Activated effector memory CD4-positive, alpha-beta T cell treated with Interleukin-2 at 50 U/mL for 16 hours (primary cell): ENCODE measurements at places on chromosomes 7 and 10.

DNA sequence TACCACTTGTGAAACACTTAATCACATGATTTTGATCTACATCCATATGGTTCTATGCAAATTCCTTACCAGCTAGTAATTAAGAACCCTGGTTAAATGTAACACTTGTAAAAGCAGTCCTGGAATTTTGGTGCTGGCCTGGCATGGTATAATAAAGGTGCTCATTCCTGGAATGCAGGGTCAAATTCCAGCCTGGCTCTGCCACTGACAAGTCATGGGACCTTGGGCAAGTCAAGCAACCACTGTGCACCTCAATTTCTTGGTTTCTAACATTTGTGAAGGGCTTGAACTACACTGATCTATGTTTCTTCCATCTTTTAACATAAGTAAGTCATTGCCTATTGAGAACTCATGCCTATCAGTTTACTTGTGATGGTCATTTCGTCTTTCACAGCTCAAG is 91.9 kb upstream of the PIK3CG start:
- no peak for DNase-seq

DNA sequence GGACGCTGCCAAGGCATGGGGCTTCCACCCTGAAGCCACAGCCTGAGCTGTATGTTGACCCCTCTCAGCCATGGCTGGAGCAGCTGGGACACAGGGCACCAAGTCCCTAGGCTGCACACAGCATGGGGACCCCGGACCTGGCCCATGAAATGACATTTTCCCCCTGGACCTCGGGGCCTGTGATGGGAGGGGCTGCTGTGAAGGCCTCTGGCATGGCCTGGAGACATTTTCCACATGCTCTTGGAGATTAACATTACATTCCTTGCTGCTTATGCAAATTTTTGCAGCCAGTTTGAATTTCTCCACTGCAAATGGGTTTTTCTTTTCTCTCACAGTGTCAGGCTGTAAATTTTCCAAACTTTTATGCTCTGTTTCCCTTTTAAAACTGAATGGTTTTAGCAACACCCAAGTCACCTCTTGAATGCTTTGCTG is 463.6 kb downstream of the ZWINT start:
- no peak for DNase-seq

DNA sequence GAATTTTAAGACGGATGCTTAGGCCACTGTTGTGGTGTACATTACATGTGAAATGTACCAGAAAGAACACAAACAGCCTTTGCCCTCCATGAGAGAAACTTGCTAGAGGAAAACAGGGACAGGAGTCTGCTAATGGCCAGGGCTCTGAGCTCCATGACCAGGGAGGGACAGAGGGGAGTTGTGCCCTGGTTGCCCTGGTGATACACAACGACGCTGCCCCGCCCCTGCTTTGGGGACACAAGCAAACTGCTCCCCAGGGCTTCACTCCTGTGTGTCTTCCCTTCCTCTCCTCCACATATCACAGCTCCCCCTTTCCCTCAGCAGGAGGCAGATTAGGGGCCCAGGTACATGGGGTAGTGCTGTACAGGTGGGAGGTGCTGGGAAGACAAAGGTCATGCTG is 36.2 kb downstream of the AMPH start:
- no peak for DNase-seq

DNA sequence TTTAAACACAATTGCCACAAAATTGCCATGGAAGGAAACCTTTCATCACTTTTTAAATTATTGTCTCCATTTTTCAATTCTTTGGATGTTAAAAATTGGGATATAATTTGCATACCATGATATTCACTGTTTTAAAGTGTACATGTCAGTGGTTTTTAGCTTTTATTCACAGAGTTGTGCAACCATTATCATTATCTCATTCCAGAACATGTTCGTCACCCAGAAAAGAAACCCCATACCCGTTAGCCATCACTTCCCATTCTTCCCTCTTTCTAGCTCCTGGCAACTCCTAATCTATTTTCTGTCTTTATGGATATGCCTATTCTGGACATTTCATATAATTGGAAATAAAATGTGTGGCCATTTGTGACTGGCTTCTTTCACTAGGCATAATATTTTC is 260.3 kb upstream of the FERD3L start:
- no peak for DNase-seq

DNA sequence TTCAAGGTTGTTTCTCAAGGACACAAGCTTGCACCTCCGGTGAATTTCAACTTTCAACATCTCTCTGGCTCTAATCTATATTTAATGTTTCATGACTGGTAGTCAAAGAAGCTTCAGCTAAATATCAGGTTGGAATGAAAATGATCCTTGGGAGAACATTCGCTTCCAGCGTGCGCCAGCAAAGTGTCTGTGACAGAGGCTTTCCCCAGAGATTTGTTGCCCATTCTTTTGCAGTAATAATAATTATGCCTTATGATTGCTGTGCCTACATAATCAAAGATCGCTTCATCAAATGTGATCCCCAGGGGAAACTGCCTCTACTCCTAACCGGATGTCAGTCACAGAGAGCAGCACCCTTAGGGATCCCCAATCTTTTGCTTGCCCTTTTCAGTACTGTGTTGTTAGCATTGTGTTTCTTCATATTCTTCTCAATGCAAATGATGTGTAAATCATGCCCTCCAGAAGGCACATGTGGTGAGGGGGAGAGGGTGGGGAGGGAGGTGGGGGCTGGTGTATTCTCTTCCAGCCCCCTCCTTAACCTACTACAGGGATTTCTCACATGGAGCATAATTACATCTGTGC is 30.5 kb downstream of the FZD1 start:
- no peak for DNase-seq

DNA sequence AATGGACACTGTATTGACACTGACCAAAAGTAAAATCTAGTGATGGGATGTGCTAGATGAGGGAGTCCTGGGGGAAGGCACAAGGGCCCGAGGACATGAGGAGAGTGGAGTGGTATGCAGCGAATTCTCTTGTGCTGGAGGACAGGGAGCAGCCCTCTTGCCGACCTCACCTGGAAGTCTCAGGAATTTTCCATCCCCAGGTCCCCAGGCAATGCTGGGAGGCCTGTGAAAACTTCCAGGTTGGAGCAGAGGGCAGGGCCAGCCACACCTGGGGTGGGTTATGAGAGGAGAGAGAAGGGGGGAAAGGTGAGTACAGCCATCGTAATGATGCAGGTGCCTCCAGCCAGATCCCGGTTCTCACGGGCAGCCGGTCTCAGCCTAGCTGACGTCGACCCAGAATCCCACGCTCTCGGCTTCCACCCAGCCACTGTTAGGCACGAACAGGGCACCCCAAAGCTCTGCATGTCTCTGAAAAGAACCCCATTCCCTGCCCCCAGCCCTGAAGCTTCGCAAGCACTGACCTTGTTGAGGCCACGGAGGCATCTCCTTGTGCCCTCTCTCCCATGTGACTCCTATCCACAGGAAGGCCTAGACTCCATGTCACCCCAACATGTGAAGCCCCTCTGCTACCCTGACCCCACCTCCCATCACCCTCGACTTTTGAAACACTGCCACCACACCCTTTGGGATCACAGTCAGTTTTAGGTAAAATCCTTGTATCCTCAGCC is 239.7 kb upstream of the MYO3A start:
- DNase-seq: no peak

- DNase-seq: no peak
Observed at GRCh38 chr10:13100349-13101294, 659 bp downstream of the OPTN start.

DNA sequence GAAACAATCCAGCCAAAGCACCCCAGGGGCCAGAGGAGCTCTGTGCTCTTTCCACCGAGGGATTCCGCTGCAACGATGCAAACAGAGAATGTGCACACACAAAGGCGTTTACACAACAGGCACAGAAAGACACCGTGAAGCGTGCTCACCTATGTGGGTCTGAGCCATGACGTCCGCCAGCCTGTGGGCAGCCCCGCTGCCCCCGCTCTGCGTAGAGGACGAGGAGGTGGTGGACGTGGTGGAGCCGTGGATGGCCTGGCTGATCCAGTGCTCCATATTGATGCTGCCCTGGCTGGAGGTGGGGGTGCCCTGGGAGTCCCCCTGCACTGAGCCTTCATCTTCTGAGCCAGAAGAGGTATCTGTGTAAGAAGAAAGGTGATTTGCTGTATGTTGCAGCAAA is 266.8 kb downstream of the DIP2C start:
- DNase-seq: no peak

- no peak for DNase-seq
Observed at GRCh38 chr7:107846324-107846723, 43.3 kb upstream of the SLC26A3 start.

DNA sequence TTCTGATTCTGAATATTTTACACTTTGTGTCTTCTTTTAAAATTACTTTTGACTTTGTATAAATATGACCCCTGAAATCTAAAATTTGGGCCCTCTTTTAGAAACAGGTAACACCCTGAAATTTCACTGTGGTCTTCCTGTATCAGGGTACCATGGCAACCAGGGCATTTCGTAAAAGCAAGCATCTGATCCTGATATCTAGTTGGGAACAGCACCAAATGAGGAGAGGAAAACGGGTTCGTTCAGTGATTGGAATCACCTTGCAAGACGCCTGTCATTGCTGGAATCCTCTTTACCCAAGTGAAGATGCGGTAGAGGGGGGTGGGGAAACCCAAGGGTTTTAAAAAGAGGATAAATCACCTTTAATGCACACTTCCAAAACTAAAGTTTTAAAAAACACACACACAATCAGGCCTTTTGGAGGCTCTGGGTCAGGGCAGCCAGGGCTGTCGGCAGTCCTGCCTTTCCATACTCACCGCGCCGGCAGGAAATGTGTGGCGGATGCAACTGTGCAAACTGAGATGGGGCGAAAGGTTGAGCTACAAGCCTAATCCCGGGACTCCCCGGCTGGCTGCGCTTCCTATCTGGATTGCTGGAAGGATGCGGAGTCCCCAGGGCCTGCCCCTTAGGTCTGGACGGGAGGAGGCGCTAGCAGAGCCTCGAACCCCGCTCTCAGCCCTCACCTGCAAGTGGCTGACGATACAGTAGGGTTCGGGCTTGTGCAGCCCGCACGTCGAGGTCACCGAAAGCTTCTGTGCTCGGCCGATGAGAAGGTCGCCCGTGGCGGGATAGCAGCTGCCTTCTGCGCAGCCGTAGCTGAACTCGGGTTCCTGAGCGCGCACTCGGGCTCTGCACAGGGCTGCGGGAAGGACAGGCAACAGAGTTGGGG is 1.8 kb downstream of the LAMB1 start:
- no peak for DNase-seq

DNA sequence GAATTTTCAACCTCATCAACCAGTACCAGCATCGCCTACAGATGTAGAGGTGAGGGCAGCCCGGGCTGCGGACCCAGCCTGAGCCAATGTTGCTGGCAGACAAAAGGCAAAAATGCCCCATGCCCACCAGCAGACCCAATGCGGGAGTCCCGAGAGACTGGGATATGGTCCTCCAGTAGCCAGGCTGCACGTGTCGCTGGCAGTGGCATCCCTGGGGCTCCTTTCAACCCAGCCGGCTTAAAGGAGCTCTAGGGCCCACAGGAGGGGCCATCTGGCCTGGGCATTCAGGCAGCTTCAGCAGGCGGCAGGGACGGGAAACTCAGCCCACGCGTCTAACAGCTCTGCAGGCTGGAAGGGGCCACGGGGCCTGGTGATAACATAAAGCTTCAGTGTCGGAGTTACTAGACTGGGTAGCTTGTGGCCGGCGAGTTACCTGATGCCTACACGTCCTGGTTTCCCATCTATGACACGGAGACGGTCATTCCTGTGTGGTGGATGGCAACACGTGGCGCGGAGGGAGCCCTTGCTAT is 70.7 kb downstream of the PROSER2 start:
- DNase-seq: no peak

DNA sequence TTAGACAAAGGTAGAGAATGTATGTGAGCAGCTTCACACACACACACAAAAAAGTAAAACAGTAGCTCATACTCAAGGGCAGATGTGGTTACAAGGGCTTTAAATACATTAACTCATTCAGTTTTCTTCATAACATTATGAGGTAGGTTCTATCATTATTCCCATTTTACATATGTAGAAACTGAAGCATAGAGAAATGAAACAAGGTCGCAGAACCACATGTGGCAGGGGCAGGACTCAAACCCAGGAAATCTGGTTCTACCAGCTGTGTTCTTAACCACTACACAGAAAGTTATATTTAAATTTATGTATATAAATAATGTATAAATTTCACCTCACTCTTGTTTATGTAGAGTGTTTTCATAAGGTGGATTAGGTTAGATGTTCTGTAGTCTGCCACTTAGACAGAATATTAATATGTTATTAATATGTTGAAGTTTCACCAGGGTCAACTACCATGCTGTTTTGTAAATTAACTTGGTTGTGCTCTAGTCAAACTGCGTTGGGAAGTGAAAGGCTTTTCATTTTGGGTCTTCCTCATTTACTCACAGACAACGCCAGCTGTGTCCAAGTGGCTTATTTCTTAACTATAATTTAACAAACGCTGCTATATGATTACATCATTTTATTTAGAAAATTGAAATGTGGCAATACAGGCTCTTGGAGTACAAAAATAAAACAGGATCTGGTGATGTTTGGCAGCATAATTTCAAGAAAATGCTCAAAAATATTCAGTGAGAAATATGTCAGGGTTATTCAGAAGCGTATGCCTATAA is 138.4 kb downstream of the MDFIC start:
- no peak for DNase-seq

DNA sequence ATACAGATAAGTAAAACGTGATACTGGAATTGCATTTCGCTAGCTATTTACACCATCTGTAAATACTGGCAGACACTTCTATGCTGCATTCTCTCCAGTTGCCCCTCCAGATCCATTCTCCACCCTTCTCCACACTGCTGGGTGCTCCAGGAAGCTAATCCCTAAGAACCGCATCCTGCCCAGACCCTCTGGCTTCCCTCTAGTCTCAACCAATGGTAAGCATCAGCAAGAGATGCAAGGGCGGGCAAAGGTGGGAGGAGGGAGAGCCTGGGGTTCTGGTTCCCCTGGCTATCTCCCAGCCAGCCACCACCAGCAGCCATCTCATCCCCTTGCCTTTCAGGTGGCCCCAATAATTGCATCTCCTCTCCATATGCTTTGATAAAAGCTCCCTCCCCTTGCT is 84.4 kb downstream of the AMPH start:
- DNase-seq: no peak

DNA sequence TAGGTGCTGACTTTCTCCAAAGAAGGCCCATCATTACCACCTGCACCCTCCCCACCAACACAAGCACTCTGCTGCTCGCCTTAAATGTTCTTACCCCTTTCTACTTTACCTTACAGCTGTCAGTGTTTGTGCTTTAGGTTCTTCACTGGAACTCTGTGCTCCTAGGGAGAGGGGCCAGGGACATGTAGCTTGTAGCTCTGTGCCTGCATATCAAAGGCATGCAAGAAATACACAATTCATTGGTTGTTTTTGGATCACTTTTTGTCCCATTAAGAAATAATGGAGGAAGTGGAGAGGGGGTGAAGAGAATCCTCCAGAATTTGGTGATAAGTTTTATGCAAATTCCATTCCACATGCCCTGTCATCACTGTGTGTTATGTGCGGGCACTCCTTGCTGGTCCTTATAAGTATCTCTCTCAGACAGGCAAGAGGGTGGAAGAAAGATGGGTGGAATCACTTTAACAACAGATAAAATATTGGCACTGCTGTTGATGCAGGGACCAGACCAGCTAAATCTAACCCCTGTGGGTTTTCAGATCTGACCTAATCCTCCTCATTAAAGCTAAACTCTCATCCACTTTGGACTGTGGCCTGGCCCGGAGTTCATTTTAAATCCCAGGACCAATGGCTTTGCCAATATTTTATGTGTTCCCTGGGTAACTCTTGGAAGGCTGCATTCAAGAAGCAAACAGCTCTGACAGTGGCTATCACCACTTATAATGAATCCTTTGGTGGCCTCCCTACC is 375.8 kb upstream of the NFE2L3 start:
- no peak for DNase-seq

- no peak for DNase-seq
Observed at GRCh38 chr7:35253710-35254495, at the start of gene TBX20. TBX20 (minus strand) TSS chr7:35254100; CDS start chr7:35253620, 480 bp downstream.
